Stimulated activated CD8-positive, alpha-beta memory T cell treated with anti-CD3 and anti-CD28 coated beads, Interleukin-7, amount 100 ng/mL, for 1 hour (primary cell): ENCODE measurements at places on chromosomes 7 and 10.

- no peak for DNase-seq
Observed at GRCh38 chr7:129557686-129558481, 53.6 kb upstream of the NRF1 start.

DNA sequence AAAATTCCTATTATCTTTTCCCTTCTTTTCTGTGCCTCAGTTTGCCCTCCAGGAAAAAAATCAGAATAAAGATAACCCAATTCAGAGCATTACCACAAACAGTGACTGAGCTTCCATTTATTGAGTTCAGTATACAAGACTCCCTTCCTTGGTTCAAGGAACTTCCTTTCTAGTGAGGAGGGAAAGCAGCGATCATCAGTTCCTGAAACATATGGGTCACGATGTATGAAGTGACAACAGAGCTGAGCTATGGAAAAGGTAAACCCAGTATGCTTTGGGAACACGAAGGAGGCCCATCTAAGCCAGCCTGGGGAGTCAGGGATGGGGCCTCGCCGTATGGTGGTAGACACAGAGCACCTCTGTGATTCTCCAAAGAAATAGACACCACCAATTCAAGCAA is 15.8 kb downstream of the C10orf71 start:
- DNase-seq, result no peak

- no peak for DNase-seq
Observed at GRCh38 chr10:52011118-52011517, 303.0 kb upstream of the DKK1 start.

DNA sequence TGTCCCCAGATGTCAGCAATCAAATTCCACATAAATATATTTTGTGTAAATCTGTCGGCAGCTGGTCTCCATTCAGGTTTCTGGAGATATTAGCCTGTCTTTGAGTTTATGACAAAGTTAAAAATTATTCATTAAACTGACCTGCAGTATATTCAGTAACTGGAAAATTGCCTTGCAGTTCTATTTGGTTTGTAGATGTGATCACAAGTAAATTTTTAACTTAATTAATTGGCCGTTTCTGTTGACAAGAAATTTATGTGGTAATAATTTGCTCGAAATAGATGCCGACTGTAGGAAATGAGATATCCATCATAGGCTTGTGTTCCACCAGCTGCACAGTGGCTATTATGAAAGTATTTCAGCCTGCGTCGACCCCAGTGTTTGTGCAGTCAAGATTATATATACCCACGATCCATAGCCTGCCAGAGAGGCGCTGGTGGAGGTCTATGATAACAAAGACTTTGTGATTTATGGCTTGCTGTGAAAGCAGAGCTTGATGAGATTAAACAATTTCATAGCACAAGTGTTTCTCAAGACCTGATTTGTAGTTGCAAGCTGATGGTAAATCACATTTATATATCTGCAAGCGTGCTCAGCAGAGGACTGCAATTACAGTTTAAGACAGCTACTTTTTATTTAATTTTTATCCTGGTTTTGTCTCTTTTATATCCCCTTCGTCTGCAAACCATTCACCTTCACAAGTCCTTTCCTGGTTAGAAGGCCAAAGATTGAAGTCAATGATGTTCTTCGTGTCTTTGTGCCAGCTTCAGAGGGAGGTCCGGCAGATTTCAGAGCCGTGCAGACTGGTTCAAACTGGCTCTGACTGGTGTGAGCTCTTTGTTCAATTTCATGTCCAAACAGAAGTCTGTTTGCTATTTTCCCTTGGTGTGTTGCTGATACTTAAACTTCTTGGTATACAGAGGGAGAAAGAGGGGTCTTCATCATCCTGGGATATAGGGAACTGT is 850.9 kb downstream of the LRMDA start:
- no peak for DNase-seq

DNA sequence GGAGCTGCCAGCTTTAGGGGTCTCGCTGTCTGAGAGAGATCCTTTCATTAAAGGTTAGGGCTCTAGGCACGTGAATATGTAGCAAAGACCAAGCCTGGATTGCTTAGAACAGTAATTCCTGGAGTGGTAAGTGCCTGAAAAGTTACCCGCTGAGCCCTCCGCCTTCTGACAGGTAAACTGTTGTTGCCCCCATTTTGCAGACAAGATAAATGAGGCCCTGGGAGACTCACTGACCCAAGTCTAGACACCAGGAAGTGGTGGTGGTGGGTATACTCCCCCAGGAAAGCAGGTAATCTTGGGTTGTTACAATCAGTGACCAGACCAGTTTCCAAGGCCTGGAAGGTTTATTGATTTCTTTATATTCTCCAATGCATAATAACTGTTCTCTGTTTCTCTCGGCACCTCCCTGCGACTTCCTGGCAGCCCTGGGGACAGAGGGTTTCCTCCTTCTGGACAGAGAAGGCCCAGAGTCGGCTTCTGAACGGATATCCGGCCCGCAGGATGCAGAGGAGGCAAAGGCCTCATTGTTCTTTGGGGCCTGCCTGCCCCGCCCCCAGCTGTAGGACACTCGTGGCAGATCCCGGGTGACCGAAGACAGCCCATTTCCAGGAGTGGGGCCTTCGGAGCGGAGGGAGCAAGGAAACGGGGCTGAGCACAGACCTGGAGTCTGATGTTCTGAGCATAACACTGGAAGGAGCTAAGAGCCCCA is 1.3 kb upstream of the GRK5 start:
- DNase-seq, result peak; percentile 16

GRCh38 chr7:65475040-65475726 is 101.5 kb downstream of the ZNF92 start:
- DNase-seq, result no peak

DNA sequence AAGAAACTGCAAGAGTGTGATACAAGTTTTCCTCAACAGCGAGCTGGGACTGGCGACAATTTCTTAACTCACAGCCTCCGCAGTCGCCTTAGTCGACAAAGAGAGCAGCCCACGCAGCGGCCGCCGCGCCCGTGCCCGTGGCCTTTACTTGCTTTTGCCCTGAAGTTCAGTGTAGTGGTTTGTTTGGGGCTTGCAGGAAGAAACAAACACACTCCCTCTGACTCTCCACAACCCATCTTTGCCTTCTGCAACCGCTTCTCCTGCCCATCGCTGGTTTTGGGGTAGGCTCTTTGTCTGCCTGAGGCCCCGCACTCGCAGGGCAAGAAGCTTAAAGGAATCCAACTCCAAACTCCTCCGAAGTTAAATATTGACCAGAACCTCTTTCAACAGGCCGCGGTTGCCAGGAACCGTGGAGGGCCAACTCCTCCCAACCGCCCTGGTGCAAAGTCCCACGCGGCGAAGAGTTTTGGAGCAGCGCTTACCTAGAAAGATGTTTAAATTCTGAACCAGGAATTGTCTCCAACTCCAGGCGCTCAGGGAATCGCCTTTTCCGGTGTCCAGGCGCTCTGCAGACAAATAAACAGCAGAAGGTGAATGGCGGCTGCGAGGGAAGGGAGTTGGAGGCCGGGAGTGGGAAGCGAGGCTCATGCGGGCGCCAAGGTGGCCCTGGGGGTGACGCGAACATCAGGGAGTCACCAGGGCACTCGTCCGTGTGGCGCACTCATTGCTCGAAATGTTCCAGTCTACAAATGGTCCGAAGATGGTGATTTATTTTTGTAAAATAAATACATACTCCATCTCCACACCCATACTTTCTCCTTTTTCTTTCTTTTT is 8.3 kb downstream of the HOXA4 start:
- DNase-seq, result no peak

GRCh38 chr7:78787854-78788253 is 665.6 kb downstream of the MAGI2 start:
- DNase-seq, result no peak

DNA sequence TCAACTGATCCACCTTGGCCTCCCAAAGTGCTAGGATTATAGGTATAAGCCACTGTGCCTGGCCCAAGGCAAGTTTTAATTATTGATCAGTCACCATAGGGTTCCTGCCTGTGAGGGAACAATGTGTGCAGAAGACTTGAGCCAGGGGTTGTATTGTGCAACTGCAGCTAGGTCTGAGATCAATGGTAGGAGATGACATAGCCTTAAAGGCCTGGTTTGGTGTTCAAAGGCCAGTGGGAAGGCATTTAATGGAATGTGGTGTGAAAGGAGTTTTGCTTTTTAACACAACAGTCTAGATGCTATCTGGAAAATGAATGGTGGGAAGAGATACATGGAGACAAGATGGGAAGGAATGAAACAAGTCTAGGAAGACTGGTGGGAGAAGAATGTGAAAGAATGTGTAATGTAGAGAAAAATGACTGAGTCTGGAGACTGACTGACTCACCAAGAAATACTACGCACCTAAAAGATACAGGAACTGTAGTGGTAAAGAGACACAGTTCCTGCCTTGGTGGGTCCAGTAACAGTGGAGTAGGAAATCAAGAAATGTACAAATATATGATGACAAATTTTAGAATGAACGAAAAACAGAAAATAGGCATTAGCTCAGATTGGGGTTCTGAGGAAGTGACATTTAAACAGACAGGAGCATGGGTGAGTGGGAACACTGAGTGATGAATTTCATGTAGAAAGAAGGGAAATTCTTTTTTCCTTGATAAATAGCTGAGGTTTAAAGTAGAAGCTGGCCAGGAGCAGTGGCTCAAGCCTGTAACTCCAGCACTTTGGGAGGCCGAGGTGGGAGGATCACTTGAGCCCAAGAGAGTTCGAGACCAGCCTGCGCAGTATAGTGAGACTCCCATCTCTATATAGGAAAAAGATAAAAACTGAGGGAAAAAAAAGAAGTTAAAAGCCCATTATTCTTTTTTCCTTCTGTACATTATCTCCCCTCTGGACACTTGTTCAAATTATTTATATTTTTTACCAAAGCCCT is 9.4 kb downstream of the HNRNPF start:
- DNase-seq, result no peak

DNA sequence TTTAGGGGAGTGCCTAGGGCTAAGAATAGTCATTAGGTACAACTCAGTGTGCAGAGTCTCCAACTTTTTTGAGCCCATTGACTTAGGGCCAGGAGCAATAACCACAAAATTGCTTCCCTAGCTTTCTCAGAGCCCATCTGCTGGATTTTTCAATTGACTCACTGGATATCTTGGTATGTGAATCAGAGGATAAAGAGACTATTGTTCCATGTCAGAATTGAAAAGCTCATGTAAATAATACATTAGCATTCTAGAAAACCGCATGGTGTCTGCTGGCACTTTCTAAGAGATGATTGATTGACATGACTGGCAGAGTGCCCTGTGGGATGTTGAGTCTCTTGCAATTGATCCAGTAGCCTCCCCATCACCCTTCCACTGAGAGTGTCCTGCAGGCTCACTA is 246.2 kb downstream of the CCDC7 start:
- no peak for DNase-seq

DNA sequence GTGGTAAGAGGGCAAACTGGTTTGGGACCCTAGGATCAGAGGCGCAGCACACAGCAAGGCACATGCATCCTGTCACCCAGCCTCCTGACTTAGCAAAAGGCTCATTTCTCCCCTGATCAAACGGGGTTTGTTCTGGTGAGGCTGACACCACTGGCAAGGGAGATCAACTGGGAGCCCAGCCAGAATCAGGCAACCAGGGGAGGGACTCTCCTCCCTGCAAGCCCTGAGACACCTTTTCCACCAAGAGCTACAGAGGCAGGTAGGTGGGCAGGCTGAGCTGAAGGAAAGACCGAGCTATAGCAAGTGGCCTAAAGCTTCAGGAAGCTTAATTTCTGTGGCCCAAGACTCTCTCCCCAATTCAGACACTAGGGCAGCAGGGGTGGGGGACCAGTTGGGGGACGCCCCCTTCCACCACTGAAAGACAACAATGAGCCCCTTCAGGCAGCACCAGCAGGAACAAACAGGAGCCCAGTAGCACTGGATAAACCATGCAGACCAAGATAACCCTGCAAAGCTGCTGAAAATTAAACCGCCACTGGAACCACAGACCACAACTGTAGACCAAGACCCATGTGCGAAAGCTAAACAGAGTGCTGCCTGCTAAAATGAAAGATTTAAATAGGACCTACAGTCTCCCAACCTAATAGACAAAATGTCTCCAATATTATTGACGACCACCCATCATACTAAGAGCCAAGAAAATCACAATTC is 27.1 kb upstream of the SAR1A start:
- no peak for DNase-seq

- no peak for DNase-seq
Observed at GRCh38 chr7:51455086-51455485, 138.5 kb upstream of the COBL start.

DNA sequence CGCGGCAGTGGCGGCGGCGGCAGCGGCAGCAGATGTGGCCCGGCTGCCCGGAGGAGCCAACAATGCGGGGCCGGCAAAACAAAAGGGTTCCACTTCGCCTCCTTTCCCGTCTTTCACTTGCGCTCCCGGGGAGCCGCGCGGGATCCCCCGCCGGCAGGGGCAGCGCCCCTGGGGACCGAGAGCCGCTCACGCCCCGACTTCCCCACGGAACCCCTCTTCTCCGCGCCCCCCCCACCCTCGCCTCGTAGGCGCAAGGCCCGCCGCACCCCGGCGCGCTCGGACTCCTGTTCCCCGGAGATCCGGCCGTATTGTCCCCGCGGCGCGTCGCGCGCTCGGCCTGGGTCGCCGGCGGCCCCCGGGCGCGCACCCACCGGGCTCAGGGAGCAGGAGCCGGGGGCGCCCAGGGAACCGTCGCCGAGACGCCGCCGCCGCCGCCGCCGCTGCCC is 854 bp downstream of the CTBP2 start:
- no peak for DNase-seq

DNA sequence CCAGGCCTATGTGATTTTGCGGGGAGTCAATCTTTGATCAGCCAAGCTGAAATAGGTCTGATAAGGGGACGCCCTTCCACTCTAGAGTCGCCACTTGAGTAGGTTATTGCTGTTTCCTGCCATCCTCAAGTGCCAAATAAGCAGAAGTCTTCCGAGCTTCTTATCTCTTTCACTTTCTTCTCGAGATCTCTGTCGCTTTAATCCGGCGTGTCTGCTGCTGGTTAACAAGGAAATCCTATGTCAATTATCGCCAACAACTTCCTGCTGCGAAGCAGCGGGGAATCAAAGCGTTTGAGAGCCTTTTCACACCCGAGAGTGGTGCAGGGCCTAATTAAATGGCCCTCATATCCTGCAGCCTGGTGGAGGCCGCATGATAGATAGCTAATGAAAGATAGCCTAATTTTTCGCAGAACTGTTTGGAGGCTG is 215.9 kb downstream of the RAB11FIP2 start:
- DNase-seq, result no peak

GRCh38 chr7:6443372-6443941 is 4.3 kb downstream of the DAGLB start:
- DNase-seq, result no peak

DNA sequence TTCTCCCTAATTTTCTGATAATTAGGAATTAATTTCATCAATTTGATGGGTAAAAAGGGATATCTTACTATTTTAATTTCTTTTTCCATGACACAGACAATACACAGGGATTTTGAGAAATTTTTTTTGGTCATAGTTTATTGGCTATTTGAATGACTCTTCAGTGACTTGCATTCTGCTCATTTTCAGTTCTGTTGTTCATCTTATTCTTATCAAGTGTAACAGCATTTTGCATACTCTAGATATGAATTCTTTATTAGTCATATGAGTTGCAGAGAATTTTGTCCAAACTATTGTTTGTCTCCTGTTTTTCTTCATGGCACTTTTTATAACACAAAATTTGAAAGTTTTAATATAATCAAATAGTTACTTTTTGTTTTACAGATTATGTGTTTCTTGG is 41.7 kb downstream of the MKLN1 start:
- no peak for DNase-seq

- no peak for DNase-seq
Observed at GRCh38 chr7:70554646-70555045, 577.3 kb upstream of the GALNT17 start.
